ENCODE measurements at places on chromosomes 7 and 10. TPM values are rescaled to one million over a fixed set of nuclear protein-coding genes. Genes with fewer than 3 reads are reported as not detected.

DNA sequence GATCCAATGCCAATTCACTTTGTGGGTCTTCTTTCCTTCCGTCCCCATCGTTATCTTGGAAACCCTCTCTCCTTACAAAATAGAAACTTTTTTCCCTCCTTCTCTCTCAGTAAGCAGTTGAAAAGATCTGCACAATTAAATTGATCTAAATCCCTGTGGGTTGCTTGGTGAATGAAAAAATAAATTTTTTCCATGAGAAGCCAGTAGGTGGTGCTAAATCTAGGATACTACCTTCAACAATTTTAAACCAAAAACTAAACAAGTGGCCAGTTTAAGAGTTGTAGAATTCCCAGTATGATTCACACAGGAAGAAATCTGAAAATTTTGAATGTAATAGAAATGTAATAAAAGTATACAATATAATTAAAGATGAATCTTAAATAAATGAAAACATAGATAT is 990.3 kb upstream of the ZNF722 start:
- no peak for DNase-seq

The CCM2 gene
- polyA plus RNA-seq, result 28.4 TPM

DNA sequence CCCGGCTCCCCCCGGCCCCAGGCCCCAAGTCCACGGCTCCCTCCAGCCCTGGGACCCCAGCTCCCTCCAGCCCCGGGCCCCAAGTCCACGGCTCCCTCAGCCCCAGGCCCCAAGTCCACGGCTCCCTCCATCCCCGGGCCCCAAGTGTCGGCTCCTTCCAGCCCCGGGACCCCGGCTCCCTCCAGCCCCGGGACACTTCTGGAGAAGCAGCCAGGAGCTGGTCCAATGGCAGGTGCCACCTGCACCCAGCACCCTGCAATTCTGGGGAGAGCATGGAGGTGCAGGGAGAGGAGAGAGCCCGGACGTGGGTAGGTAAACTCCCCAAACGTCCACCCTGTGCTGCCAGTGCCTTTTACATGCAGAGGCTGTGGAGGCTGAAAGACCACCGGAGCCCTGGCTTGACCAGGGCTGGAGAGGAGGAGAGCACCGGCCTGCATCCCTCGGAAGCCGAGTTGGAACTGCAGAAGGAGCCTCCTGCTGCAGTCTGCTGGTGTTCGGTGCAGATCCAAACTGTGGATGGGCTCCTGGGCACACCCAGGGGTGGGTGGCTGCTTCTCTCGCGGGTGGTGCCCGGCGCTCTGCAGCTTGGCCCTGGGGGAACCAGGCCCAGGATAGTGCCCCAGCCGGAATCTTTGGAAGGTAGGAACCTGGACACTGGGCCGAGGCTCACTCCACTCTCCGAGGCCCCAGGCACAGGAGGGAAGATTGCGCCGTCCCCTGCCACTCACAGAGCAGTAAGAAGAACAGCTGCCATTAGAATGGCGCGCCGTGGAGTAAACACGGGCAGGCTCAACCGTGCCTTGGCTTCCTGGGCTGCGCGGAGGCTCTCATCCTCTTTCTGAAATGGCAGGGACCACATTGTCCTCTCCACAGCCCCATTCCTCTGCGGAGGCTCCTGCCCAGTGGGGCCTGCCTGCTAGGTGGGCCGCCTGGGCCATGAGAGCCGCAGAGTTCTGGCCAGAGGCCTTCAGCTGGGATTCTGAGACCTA is 14.7 kb downstream of the SHH start:
- DNase-seq, result no peak

The RP9 gene
- polyA plus RNA-seq, result 39.5 TPM

DNA sequence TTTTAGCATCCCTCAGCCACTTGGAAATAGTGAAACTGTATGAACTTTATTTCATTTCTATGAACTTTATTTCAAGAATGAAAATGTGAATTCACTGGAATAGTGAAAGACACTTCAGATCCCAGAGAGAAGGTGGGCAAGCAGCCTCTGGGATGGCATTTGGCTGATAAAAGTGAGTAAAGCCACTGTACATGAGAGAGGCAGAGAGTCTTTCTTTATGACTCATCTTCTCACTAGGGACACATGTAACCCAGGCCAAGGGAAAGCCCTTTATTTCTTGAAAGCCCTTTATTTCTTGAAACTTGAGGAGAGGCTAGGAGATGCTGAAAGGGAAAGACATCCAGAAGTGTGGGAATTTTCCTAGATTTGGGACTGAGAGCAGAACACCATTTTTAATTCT is 148.9 kb upstream of the SMIM30 start:
- no peak for DNase-seq

Measured in right renal cortex interstitium (tissue), 3 donors.